ENCODE measurements at places on chromosomes 1 and 21. TPM values are rescaled to one million over a fixed set of nuclear protein-coding genes. Genes with fewer than 3 reads are reported as not detected.

DNA sequence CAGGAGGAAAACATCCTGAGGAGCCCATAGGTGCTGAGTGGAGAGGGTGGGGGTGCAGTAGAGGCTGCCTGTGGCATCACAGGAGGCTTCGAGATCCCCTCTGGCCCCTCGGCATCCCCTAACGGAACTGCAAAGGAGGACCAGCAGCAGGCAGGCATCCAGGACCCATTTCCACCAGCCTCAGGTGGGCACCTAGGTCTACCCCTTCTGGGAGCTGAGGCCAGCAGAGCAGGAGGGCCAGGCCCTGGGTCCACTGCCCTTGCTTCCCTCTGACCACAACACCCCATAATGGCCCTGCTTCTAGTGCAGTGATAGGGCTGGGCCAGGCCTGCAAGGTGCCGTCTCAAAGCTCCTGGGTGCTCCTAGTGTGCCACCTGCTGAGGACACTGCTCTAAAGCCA, 723.0 kb downstream of the PTPRU start:
- H3K4me1 ChIP-seq: no peaks in the 10 kb centered on the region
- no peak overlapping the region for H3K27ac ChIP-seq
- no peak for DNase-seq
- no peaks in the 10 kb centered on the region for H3K27me3 ChIP-seq
- no peaks in the 10 kb centered on the region for H3K36me3 ChIP-seq

GRCh38 chr1:201714542-201715329, 114.2 kb upstream of the IPO9 start:
- peaks cover 4% of the 10 kb centered on the region for H3K36me3 ChIP-seq
- peaks cover 16% of the 10 kb centered on the region for H3K4me1 ChIP-seq
- no peaks in the 10 kb centered on the region for H3K27me3 ChIP-seq

DNA sequence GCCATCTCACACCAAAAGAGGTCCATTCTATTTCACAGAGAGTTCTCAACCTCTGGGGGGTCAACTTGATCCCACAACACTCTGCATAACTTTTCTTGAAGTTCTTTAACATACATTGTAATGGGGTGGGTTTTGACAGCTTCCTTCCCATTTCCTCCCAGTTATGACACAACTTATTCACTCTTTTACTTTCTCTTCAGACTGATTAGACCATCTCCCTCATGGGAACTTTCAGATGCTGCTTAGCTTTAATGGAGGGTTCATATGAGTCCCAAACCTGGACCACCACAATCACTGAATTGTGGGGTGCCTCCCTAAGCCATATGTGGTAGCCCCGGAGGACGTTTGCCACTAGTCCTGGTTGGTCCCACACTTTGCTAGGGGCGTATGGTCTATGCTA, 28.3 kb upstream of the KCNJ15 start:
- no peak for DNase-seq
- H3K27ac ChIP-seq: peak overlapping the region; percentile 45
- H3K27me3 ChIP-seq: no peaks in the 10 kb centered on the region
- no peaks in the 10 kb centered on the region for H3K4me1 ChIP-seq

Gene C1orf210
- total RNA-seq: 24.7 TPM

DNA sequence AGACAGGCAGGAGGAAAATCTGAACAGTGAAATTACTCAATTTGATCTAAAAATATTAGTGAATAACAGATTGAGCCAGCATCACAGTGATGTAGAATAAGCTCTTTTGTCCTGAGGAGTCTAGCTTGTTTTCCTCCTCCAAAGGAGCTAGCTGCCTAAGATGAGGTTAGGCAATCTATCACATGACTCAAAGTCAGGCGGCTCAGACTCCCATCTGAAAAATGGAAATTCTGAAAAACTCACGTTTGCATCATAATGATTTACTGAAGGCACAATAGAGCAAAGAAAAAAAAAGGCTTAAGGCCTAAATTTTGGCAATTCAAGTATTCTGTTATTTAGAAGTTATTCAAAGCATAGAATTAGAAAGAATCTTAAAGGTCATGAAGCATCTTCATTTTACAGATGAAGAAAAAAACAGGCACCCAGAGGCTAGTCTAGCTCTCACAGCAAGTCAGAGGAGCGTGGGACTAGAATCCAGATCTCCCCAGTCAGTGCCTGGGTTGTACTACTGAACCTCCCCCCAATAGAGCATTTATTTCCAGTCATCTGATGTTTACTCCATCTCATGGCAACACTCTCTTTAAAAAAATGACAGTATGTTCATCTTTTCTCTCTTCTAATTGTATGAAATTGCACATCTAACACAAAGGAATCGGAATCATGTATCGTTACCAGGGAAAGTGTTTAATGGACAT, 62.5 kb upstream of the ATF3 start:
- peaks cover 2% of the 10 kb centered on the region for H3K27me3 ChIP-seq
- H3K4me1 ChIP-seq: no peaks in the 10 kb centered on the region
- no peak overlapping the region for H3K4me3 ChIP-seq
- DNase-seq: peak; percentile 33

Gene APCS
- not detected for total RNA-seq

DNA sequence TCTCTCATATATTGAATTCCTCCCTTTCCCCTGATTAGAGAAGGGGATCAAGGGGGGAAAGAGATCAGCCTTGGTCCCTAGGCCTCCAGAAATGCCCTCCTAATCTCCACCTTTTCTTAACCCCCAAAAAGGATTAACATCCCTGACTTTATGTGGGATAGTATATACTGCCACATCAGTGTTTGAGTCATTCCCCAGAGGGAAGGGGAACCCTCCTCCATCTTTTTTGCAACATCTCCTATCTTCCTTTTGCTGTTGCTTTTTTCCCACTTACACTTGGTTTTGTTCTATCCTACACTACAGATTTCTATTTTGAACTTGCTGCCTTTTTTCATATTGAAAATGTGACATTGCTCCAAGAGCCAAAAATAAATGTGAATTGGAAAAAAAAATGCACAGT, 65.4 kb upstream of the PODN start:
- H3K27ac ChIP-seq: no peak overlapping the region
- no peak for DNase-seq
- no peak overlapping the region for H3K4me3 ChIP-seq
- no peaks in the 10 kb centered on the region for H3K27me3 ChIP-seq

- H3K36me3 ChIP-seq: no peaks in the 10 kb centered on the region
- H3K4me3 ChIP-seq: no peak overlapping the region
- H3K27ac ChIP-seq: no peak overlapping the region
These were observed 115.7 kb upstream of the VAMP3 start for GRCh38 chr1:7655354-7655753.

DNA sequence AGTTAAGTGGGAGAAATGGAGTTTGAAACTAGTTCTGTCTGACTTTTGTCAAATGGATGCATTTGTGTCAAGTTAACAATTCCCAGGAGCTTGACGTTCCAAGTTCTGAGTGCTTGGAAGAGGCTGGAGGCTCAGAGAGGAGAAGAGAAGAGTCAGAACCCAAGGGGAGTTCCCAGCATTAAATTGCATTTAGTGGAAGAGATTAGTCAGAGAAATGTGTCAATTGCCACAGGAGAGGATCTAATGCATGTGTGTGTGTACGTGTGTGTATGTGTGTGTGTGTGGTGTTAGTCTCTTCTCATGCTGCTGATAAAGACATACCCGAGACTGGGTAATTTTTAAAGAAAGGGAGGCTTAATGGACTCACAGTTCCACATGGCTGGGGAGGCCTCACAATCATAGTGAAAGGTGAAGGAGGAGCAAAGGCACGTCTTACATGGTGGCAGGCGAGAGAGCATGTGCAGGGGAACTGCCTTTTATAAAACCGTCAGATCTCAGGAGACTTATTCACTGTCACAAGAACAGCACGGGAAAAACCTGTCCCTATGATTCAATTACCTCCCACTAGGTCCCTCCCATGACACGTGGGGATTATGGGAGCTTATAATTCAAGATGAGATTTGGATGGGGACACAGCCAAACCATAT, 101.5 kb upstream of the TMEM51 start:
- H3K27ac ChIP-seq: no peak overlapping the region
- H3K36me3 ChIP-seq: no peaks in the 10 kb centered on the region
- H3K4me3 ChIP-seq: no peak overlapping the region

- H3K4me1 ChIP-seq: no peaks in the 10 kb centered on the region
- H3K27me3 ChIP-seq: no peaks in the 10 kb centered on the region
- H3K27ac ChIP-seq: peak within 1 kb of the TSS; percentile 88
- peak; percentile 98 for DNase-seq
- H3K36me3 ChIP-seq: peaks cover 3% of the 10 kb centered on the region
These were observed at the start of gene TAF13 for GRCh38 chr1:109075531-109076490. TSS of gene TAF13 (minus strand) at chr1:109076003. CDS start at chr1:109075947, 56 bp downstream.

DNA sequence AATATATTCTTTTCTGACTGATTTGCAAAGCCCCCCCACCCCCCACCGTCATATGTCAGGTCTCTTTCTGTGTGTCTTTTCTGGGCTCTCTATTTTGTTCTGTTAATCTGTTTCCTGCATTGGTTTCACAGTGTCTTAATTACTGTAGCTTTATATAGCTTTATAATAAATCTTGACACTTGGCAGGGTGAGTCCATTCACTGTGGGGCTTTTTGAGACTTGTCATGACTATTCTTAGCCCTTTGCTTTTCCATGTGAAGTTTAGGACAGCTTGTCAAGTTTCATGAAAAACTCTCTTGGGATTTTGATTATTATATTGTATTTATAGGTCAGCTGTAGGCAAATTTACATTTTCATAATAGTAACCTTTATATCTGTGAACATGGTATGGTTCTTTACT, 50.4 kb downstream of the MIGA1 start:
- H3K36me3 ChIP-seq: no peaks in the 10 kb centered on the region
- no peak overlapping the region for H3K4me3 ChIP-seq
- no peak overlapping the region for H3K27ac ChIP-seq
- H3K4me1 ChIP-seq: peaks cover 54% of the 10 kb centered on the region
- DNase-seq: no peak
- H3K27me3 ChIP-seq: no peaks in the 10 kb centered on the region

GRCh38 chr1:58816747-58817221, 32.9 kb upstream of the JUN start:
- H3K27me3 ChIP-seq: no peaks in the 10 kb centered on the region
- peak overlapping the region; percentile 89 for H3K27ac ChIP-seq
- no peak for DNase-seq
- no peaks in the 10 kb centered on the region for H3K36me3 ChIP-seq

- no peaks in the 10 kb centered on the region for H3K4me1 ChIP-seq
- no peaks in the 10 kb centered on the region for H3K27me3 ChIP-seq
- no peak overlapping the region for H3K27ac ChIP-seq
- no peak overlapping the region for H3K4me3 ChIP-seq
- no peak for DNase-seq
- no peaks in the 10 kb centered on the region for H3K36me3 ChIP-seq
These were observed 30.5 kb downstream of the RHBG start for GRCh38 chr1:156399355-156400125.

Gene C1orf185
- not detected for total RNA-seq

GRCh38 chr1:59804301-59804700, 10.4 kb upstream of the HOOK1 start:
- H3K36me3 ChIP-seq: no peaks in the 10 kb centered on the region
- H3K27ac ChIP-seq: no peak overlapping the region
- H3K4me3 ChIP-seq: no peak overlapping the region
- peaks cover 3% of the 10 kb centered on the region for H3K27me3 ChIP-seq

Gene LAPTM5
- 310 TPM for total RNA-seq

Gene OR10X1
- total RNA-seq: not detected

Gene IGSF3
- 16.7 TPM for total RNA-seq

GRCh38 chr1:3857791-3858129, 484 bp downstream of the DFFB start:
- H3K27me3 ChIP-seq: no peaks in the 10 kb centered on the region
- no peak for DNase-seq
- H3K4me3 ChIP-seq: peak overlapping the region; percentile 57
- H3K27ac ChIP-seq: peak overlapping the region; percentile 71
- H3K4me1 ChIP-seq: peaks cover 4% of the 10 kb centered on the region
- H3K36me3 ChIP-seq: no peaks in the 10 kb centered on the region

GRCh38 chr1:16215882-16216753, 3.7 kb upstream of the ARHGEF19 start:
- H3K27ac ChIP-seq: no peak overlapping the region
- no peaks in the 10 kb centered on the region for H3K27me3 ChIP-seq
- no peak overlapping the region for H3K4me3 ChIP-seq
- peak; percentile 94 for DNase-seq

GRCh38 chr1:57361516-57361915, 62.3 kb downstream of the DAB1 start:
- no peak for DNase-seq
- no peaks in the 10 kb centered on the region for H3K27me3 ChIP-seq
- peaks cover 3% of the 10 kb centered on the region for H3K4me1 ChIP-seq

Gene ELOA
- 65.0 TPM for total RNA-seq

Gene DNAJC8
- total RNA-seq: 61.4 TPM

DNA sequence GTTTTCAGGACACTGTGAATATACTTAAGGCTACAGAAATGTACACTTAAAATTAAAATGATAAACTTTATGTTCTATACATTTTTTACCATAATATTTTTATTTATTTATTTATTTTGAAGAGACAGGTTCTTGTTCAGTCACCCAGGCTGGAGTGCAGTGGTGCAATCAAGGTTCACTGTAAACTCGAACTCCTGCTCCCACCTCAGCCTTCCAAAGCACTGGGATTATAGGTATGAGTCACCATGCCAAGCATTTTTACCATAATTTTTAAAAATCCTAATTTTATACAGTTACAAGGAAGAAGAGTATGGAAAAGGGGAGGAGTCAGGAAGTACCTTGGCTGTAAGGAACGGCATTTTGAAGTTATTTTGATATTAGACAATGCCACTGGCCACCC, 23.6 kb upstream of the ANGPTL3 start:
- no peaks in the 10 kb centered on the region for H3K36me3 ChIP-seq
- no peak overlapping the region for H3K4me3 ChIP-seq
- no peak for DNase-seq
- H3K27me3 ChIP-seq: no peaks in the 10 kb centered on the region
- no peak overlapping the region for H3K27ac ChIP-seq
- H3K4me1 ChIP-seq: no peaks in the 10 kb centered on the region

DNA sequence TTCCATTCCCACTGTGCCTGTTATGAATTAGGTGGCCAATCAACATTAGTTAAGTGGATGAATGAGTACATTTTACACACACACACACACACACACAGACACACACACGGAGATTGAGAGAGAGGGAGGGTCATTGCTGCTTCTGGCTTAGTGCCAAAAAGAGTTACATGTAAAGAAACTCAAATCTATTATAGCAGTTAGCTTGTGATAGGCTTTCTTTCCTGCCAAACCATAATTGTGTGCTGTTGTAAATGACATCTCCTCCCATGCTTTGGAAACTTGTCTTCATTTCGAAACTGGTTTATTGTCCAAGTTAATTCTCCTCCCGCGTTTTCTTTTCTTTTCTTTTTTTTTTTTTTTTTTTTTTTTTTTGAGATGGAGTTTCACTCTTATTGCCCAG, 1.4 kb upstream of the MT1HL1 start:
- no peaks in the 10 kb centered on the region for H3K4me1 ChIP-seq
- peak; percentile 81 for DNase-seq
- H3K27ac ChIP-seq: no peak overlapping the region
- no peak overlapping the region for H3K4me3 ChIP-seq
- H3K36me3 ChIP-seq: no peaks in the 10 kb centered on the region
- H3K27me3 ChIP-seq: no peaks in the 10 kb centered on the region

GRCh38 chr1:219752645-219753044, 139.7 kb upstream of the ZC3H11B start:
- H3K27me3 ChIP-seq: no peaks in the 10 kb centered on the region
- no peaks in the 10 kb centered on the region for H3K4me1 ChIP-seq
- DNase-seq: no peak
- H3K36me3 ChIP-seq: no peaks in the 10 kb centered on the region
